ENCODE measurements at places on chromosomes 2 and 18.

- DNase-seq, result no peak
Measured at GRCh38 chr2:74447230-74447999, 5.7 kb upstream of the RTKN start.

- DNase-seq, result no peak
Measured at GRCh38 chr2:201597397-201597796, 45.9 kb downstream of the TMEM237 start.

- DNase-seq, result no peak
Measured at GRCh38 chr2:239166201-239166834, 234.5 kb downstream of the HDAC4 start.

- DNase-seq, result no peak
Measured at GRCh38 chr2:54317973-54318372, 61.9 kb upstream of the TSPYL6 start.

GRCh38 chr18:67513280-67513679 is 3.2 kb downstream of the DSEL start:
- no peak for DNase-seq

DNA sequence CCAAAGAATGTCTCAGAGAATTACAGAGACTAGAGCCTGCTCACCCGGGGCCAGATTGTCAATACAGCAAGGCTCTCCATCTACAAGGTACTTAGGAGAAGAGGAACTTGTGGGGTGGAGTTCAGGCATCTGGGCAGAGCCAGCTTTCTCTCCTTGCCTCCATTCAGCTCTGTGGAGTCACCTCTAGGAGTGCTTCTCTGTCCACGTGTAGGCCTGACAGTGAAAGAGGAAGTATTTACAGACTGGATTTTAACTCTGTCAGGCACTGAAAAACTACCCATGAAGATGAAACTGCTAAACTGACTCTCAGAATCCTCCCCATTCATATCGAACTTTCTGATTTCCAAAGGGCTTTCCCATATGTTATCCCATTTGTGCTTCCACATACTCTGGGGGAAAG is 315.6 kb downstream of the SETBP1 start:
- no peak for DNase-seq

GRCh38 chr2:176083796-176084261 is at the start of gene EVX2:
EVX2 (minus strand) TSS chr2:176083962; CDS start chr2:176083776, 186 bp downstream.
- DNase-seq, result no peak

- no peak for DNase-seq
Measured at GRCh38 chr2:165793779-165794535, at the start of gene GALNT3. GALNT3 (minus strand) TSS chr2:165794247; CDS start chr2:165770700, 23,547 bp downstream.

DNA sequence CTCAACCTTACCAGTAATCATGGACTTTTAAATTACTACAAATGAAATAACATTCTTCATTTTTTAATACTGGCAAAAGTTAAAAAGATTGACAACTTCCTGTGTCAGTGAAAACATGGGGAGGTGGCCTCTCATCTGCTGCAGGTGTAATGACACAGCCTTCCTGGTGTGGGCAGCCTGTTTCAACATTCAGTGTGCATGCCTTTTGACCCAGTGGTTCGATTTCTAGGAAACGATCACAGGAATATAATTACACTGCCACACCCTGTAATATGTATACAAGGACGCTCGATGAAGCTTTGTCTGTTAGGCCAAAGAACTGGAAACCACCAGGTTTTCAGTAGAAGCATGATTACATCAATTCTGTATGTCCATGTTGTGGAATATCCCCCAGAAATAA is 68.7 kb downstream of the MTHFD2 start:
- no peak for DNase-seq

GRCh38 chr18:53798516-53798915 is 426.0 kb downstream of the MBD2 start:
- no peak for DNase-seq

DNA sequence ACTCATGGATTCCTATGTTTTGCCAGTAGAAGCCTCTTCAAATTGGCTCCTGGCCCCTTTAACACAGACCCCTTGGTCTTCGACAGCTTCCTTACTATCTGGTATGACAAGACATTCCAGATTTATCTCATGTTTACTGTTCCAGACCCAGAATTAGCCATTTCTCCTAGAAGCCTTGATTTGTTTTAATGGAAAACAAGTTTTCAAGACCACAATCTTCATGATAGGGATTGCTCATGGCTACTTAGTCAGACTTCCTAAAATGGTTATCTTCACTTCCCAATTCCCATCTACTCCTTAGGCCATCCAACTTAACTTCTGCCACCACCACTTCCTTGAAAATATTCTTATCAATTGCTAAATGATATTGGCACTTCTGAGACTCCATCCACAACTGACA is 63.2 kb downstream of the TTC32 start:
- DNase-seq, result no peak

Data from cortex of kidney (tissue), 1 donor.